Testis (tissue), 5 donors: ENCODE measurements at places on chromosomes 13 and 19. TPM values are rescaled to one million over a fixed set of nuclear protein-coding genes. Genes with fewer than 3 reads are reported as not detected.

ZNF491 gene
- total RNA-seq, result 2.6 TPM

- no peak for DNase-seq
Measured at GRCh38 chr19:39677961-39678889, 22.5 kb downstream of the LGALS16 start.

DNA sequence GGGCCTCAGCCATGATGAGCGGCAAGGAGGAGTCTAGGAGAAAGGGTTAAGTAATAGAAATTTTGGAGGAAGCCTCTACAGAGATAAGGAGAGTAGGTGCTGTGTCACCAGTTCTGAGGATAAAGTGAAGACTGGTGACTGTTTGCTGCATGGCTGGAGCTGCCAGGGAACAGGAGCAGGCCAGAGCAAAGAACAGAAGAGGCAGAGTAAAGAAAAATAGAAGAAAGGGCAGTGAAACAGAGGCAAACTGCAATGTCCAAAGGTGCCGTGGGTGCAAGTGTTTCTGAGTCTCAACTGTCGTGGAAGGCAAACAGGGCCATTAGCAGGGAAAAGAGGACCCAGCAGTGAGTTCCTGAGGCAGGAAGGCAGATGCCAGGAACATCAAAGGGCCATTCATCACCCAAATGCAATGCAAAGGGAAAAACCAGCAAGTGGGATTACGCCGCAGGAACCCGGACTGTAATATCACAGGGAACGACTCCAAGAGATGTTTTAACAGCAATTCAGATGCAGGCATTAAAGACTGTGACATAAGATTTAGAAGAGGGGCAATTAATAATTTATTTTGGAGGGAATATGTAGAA, 318.3 kb downstream of the FOXO1 start:
- no peak for DNase-seq

DNA sequence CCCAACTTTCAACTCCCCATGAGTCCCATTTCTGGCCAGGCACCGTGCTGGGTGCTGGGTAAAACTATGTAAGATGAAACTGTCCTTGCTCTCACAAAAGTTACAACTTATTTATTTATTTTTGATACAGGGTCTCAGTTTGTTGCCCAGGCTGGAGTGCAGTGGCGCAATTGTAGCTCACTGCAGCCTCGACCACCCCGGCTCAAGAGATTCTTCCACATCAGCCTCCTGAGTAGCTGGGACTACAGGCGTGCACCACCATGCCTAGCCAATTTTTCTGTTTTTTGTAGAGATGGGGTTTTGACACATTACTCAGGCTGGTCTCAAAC, 12.9 kb upstream of the CADM4 start:
- no peak for DNase-seq

- DNase-seq, result no peak
Measured at GRCh38 chr13:48828962-48829411, 146.7 kb upstream of the FNDC3A start.
